Brain (organoid and tissue), 16 donors: ENCODE measurements at places on chromosomes 7 and 10.
A peak's percentile ranks its signal among the peaks of the same experiment; 100 is the strongest.

DNA sequence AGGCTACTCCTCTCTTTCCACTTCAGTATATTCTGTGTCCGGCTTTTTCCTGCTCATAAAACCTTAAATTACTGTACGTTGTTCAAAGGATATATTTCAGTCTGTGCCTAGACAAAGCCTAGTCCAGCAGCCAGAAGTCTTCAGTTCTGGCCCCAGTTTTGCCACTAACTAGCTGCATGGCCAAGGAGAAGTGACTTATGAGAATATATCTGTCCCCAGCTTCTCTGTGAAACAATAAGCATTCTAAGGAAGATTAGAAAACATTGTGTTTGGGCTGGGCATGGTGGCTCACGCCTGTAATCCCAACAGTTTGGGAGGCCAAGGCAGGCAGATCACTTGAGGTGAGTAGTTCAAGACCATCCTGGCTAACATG, 105.0 kb upstream of the HDAC9 start:
- no peak for DNase-seq

DNA sequence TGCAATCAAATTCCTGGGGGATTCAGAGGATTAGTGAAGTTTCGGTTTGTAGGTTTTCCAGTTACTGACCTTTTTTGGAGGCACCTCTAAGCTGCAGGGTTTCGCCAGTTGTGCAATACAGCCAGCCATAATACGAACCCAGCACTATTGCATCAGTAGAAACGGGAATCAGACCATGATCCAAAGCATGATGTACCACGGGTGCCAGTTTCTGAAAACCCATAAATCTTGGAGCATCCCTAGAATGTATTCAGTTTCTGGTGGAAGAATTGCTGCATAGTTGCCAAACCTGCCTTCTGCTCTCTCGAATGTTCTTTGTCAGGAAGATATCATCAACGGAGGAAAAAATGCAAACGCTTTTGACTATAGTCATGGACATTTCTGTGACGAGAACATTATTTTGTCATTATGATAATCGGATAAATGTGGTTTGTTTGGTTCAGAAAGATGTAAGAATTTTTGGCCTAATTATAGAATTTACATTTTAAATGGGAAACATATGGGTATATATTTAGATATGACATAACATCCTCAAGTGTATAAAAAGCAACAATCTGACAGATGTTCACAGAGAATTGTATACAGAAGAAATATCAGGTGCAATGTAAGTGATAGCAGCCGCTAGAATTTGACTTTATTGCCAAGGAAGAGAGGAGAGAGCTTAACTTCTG, 186.2 kb upstream of the PRKCQ start:
- no peak for DNase-seq

GRCh38 chr7:102916881-102917280, 4.1 kb downstream of the LRRC17 start:
- no peak for DNase-seq

DNA sequence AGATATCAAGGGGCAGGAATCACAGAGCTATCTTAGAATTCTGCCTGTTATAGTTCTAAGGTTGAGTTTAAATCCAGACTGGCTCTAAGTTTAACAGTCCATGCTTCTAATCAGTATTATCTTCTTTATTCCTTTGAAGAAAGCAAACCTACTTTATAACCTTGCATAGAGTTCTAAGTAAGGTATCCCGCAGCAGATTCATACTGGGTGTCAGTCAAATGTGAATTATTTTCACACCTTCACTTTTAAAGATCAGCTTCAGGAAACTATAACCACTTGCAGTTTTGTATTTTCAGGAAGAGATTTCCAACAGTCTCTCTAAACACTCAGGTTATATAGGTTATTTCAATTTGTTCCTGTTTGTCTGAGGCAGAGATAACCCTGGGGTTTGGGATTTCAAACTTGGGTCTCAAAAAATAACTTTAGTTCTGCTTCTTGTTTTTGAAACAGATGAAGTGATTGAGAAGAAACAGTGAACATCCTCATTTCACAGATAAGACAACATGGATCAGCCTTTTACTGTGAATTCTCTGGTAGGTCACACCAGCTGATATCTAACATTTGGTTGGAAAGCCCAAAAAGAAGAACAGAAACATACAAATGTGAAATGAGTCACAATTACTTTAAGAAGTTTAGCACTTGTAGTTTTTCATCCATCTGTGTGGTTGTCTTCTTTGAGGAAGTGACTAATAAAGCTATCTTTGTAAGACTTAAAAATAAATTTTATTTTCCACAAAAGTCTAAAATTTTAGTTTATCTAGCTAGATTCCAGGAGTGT, 21.4 kb downstream of the STAMBPL1 start:
- DNase-seq: no peak

- DNase-seq: no peak
Observed at GRCh38 chr7:114085313-114085591, 166.4 kb upstream of the PPP1R3A start.

- peak; percentile 77 for DNase-seq
Observed at GRCh38 chr7:82810558-82811259, 352.0 kb downstream of the PCLO start.

DNA sequence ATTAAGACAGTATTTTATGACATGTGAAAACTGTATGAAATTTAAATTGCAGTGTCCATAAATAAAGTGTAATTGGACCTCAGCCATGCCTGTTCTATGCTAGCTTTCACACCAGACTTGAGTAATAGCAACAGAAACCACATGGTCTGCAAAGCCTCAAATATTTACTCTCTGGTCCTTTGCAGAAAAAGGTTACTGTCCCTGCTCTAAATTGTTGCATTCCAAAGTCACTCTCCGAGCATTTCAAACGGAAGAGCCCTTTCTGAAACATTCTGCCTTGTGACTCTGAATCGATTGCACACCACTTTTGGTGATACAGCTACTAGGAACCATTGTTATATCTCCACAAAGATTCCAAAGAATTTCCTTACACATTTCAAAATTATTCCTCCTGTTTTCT, 81.0 kb upstream of the STK17A start:
- DNase-seq: no peak

GRCh38 chr10:91540733-91541132, 92.1 kb downstream of the PPP1R3C start:
- no peak for DNase-seq

DNA sequence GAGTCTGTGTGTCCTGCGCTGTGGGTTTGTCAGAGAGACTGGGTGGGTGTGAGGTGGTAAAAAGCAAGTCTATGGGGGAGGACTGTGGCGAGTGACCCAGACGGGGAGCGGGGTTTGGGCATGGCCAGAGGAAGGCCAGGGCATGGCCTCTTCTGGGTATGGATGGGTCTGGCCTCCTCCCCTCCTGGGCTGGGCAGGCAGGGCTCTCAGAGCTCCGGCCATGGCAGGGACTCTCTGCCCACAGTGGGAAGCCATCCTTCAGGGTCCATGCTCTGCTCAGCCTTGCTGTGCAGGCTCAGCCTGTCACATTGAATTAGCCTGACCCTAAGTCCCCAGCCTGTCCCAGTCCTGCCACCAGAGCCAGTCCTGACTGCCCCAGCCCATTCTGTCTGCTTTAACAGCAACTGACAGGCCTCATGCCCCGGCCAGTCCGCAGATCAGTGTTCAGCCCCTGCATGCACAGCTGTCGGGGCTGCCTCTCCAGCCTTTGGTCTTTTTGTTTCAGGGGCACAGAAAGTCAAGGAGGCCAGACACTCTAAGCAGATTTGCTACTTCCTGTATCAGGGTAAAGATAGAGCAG, 7.9 kb downstream of the ANTXRL start:
- DNase-seq: no peak

- DNase-seq: no peak
Observed at GRCh38 chr10:128922172-128922571, 544.9 kb upstream of the MGMT start.

DNA sequence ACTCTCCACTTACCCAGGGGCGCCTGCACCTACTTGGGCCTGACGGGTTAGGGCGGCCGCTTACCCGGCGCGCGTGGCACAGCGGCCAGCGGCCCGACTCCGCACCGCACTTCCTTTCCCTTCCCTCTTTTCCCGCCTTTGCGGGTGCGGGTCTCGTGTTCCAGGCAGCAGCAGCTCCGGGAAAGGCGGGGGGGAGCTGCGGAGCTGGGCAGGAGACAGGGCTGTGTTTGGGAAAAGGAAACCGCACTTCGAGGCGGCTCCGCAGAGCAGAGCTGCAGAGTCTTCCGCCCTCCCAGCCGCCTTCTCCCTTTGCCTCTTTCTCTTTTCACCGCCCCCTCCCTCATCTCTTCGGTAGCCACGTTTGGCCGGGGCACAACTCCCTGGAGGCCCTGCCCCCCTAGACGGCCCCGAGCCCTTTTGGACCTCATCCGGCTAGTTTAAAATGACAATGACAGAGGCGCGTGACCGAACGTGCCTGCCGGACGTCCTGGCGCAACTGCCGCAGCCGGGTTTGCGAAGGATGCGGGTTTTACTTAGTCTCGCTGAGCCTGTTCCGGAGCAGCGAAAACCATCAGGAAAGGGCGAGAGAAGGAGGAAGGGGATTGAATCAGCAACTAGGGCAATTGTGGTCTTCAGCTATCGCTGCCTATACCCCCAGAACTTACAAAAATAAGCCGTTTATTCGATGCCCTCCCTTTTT, 7.9 kb upstream of the PAX2 start:
- no peak for DNase-seq

GRCh38 chr10:15279236-15279635, 91.9 kb downstream of the FAM171A1 start:
- no peak for DNase-seq

- no peak for DNase-seq
Observed at GRCh38 chr10:3747984-3748383, 37.0 kb downstream of the KLF6 start.

GRCh38 chr10:119602241-119603095, 5.7 kb upstream of the TIAL1 start:
- DNase-seq: no peak

GRCh38 chr10:97263971-97264370, 28.5 kb downstream of the ARHGAP19 start:
- no peak for DNase-seq

- DNase-seq: peak; percentile 62
Observed at GRCh38 chr10:27223964-27224363, 16.6 kb downstream of the ACBD5 start.

DNA sequence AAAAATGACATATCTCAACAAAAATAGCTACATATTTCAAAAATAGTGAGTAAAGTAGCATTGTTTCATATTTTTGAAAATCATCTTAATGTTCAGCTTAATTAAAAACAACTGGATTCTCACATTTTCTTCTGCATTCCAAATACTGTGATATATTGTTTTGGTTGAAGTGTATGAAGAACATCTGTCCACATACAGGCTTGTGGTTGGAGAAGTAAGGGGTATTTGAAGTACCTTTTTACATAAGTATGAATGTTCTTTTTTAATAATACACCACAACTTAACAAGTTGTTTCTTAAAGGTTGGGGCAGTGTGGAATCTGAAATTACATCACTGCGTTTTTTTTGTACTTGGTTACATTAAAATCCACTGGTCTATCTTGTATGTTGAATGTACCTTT, 442.5 kb downstream of the KIF20B start:
- no peak for DNase-seq

DNA sequence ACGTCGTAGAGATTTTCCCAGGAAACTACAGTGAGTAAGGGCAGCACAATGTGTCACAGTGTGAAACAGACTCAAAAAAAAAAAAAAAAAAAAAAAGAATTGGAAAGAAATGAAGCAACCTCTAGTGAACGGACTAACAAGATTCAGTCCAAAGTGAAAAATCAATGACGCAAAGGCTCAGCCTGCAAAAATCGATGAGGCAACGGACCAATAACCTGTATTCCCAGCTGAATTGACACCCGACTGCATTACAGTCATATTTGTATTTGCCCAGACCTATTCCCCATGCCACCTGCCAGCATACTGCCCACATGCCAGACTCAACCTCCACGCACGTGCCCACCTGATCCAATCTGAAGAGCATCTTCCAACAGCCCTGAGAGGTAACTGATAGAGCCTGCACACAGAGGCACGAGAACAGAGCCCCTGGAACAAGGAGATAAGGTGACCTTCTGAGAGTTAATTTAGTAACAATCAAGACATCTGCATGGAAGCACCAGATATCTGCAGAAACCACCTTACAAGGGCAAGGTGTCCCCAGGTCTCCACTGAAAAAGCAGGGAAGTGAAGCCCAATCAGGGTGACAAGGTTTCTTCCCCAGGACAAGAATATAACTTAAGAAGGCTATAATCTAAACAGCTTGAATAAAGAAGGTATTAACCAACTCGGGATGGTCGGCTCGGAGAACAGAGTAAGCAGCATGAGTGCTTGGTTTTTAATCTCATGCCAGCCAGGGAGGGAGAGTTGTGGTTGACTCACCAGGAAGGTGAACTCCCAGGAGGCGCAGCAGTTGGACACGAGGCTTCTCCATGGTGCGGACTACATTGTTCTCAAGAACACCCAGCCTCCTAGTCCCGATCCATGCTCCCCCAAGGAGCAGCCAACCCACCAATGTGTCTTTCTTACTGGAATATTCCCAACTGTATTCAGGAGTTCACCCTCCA, 48.5 kb downstream of the PLXNA4 start:
- DNase-seq: no peak

DNA sequence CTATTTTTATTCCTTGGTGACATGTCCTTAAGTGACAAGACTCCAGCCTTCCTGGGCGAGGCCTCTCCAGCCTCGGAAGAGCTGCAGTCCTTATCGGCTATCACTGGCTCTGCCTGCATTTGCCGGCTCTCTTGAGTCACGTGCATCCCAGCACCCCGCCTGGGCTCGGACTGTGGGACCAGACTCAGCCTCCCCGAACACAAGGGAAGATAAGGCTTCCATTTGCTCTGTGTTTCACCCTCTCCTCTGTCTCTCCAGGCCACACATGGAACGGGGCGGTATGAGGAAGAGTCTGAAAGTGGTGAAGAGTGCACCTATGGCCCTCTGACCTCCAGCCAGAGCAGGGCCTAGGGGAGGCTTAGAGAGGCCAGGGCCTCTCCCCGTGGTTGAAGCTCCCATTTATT, 4.7 kb downstream of the GDF2 start:
- no peak for DNase-seq

DNA sequence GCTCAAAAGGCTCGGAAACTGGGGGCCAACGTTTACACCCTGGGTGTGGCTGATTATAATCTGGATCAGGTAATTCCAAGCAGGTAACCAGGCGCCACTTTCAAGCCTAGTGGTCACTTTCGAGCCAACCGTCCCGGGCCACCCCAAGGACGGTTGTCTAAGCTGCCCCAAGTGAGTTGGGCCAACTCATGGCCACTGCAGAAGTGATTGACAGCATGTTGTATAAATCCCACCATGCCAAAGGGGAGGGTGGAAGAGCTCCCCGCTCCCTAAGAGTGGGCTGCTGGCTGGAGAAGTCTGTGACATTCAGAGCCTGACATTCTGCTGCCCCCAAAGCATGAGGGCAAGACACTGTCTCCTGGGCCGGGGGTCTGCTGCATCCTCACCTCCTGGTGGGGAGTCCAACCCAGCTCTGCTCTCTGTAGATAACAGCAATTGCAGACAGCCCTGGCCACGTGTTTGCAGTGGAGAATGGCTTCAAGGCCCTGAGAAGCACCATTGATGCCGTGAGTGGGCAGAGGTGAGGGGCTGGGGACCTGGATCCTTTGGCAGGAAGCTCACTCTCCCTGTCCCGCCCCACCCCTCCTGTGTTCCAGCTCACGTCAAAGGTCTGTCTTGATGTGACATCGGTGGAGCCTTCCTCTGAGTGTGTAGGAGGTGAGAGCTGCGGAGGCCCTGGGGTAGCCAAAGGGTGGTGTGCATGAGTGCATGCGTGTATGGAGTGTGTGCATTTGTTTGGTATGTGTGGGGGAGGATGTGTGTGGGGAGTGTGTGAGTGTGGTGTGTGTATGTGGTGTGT, 10.8 kb downstream of the ANTXRL start:
- no peak for DNase-seq

GRCh38 chr10:131123496-131123895, 188.0 kb downstream of the TCERG1L start:
- DNase-seq: no peak

- peak; percentile 41 for DNase-seq
Observed at GRCh38 chr7:657565-658119, 68.9 kb upstream of the DNAAF5 start.

GRCh38 chr7:84536271-84536870, 341.8 kb upstream of the SEMA3A start:
- DNase-seq: no peak
